ENCODE measurements at places on chromosomes 7 and 10.

- DNase-seq, result no peak
Observed at GRCh38 chr10:29746080-29746797, 111.5 kb upstream of the SVIL start.

DNA sequence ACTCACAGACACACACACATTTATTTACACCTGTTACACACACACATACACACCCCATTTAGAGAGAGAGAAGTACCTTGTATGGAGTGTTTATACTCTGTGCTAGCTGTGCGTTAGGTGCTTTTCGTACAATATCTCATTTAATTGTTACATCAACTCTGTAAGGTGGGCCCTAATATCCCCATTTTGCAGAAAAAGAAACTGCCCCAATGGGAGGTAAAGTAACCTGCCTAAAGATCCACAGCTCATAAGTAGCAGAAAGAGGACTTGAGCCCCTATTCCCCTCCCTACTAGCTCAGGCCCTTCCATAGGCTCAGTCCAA is 23.8 kb upstream of the RBM20 start:
- DNase-seq, result no peak

DNA sequence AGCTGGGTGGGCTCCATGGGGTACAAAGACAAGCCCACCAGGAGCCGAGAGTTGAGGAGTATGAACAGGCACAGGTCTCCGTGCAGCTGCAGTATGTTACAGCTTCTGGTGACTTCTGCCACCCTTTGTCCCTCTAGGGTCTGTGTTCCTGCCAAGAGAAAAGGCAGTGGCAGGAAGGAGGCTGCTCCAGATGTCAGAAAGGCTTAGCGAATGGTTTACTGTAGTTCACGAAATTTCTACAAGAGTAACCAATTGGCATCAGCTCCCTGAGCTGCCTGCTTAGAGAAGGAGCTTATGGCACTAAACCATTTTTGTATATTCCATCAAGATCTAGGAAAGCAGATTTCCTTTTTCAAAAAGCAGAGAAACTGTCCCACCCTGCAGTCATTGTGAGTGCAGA is 48.2 kb upstream of the TMEM72 start:
- DNase-seq, result no peak

DNA sequence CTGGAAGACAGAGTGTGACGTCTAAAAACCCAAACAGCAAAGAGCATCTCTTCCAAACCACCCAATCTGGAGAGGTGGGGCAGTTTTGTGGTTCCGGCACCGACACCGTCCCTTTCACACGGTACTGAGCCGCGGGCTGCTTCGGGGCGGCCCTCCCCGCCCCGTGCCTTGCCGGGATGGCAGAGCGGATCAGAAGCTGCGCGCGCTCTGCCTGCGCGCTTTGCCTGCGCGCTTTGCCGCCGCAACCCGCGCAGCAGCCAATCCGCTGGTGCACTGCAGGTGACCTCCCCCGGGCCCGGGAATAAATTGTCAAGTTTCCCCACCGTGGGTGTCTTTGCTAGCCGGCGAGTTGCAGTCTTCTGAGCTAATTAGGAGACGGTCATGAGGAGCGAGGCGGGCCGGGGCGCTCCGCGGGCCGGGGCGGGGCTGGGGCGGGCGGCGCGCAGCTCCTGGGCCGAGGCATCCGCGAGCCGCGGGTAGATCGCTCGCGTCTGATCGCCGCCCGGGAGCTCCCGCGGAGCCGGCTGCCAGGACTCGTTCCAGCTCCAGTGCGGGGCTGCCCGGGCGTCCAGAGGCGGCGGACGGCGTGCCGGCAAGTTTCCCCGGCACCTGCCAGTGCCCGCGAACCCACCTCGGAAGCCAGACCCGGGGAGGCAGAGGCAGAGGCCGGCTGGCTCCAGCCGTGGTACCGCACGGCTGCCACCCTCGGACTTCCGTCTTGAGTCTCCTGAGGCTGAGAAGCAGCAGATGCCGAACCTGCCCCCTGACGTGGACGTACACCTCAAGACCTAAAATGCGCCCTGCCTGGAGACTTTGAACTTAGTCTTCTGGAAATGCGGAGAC is 536.0 kb upstream of the GALNT17 start:
- DNase-seq, result no peak

GRCh38 chr7:47609803-47610452 is 28.0 kb upstream of the TNS3 start:
- DNase-seq, result no peak

DNA sequence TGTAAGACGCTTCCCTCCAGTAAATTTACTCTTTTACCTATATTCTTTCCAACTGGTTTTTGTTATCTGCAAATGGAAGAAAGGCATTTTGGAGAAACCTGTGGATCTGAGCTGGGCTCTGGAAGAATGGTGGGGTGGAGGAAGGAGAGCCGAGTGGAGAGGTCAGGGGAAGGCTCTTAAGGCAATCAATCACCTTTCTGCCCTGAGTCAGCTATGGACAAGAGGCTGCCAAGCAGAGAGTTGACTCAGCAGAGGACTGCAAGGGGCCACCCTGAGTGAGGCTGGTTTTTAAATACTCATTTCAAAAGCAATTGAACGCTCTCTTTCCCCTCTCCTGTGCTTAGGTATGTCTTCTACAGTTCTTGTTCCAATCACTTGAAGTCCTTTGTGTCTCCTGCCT is 81.8 kb downstream of the SPAG6 start:
- no peak for DNase-seq

DNA sequence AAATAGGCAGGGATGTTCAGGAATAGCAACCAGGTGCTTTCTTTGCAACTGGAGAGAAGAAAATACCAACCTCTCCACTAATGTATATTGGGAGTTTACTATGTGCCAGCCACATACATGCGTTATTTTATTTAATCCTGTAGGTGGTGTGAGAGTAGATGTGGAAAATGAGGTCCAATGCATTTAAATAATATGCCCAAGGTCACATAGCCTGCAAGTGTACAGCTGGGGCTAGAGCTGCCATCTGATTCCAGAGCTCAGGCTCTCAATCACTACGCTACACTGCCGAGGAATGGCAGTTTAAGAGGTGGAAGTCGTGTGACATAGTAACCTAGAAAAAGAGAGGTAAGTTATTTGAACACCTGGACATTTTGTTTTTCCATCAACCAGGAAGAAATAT is 277.0 kb downstream of the EXOC4 start:
- DNase-seq, result no peak
